ENCODE measurements at places on chromosomes 5 and 9. TPM values are rescaled to one million over a fixed set of nuclear protein-coding genes. Genes with fewer than 3 reads are reported as not detected.

NR5A1 gene
- total RNA-seq: not detected

CDK7 gene
- total RNA-seq: 24.9 TPM

C1QTNF2 gene
- total RNA-seq: 0.38 TPM

AQP7 gene
- total RNA-seq: not detected

LVRN gene
- total RNA-seq: 0.25 TPM

CWC27 gene
- total RNA-seq: 6.6 TPM

KCNT1 gene
- total RNA-seq: not detected

IFNA10 gene
- not detected for total RNA-seq

ZFP37 gene
- total RNA-seq: 1.4 TPM

SPATA31D1 gene
- not detected for total RNA-seq

DNA sequence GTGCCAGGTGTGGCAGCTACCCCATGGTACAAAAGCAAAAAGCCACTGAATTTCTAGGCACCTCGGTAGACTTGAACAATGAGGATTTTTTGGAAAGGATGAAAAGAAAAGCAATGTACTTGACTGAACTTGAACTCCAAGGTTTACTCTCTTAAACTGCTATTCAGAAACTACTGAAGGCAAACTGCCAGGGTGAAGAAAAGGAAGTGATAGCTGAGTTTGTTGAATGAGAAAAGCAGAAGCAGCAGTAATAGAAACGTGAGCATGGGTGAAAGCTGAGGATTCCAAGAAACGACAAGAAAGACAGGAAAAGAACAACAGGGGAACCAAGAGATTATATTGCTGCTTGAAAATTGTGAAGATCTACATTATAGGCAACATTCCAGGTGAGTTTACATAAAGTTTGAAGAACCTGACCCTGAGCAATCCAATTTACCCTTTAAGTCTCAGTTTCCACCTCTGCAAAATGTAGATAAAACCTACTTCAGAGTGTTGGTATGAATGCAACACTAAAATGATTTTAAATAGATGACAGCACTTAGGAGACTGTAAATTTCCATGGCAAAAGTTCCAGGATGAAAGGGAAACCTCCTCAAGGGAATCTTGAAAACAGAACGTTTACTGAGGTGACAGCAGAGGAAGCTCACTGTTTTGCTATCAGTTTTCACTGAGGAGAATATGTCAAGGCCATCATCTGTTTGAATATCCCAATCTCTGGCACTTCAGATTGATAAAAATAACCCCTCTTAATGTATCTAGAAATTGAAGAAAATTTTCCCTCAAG, 245.8 kb downstream of the SPATA31D1 start:
- DNase-seq: no peak

- no peak for DNase-seq
Measured at GRCh38 chr9:2856400-2856799, 12.5 kb upstream of the PUM3 start.

DNA sequence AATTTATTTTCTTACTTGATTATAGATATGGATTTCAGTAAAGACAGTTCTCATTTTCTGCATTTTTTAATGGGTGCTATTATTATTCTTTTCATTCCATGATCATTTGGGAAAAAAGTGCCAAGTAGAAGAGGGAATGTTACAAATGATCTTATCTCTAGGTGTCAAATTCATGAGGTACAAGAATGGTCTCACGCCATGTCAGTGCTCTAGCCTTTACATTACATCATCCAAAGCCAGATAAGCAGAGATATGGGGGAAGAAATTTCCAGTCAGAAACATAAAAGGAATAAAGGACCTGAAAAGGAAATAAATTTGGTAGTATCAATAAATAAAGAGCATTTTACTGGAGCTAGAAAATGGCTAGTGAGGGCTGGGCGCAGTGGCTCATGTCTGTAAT, 1544.2 kb upstream of the CDH6 start:
- DNase-seq: no peak

GRCh38 chr5:141969783-141970771, 1.2 kb downstream of the RNF14 start:
- DNase-seq: no peak

GRCh38 chr5:120818128-120818527, 354.0 kb downstream of the PRR16 start:
- no peak for DNase-seq

DNA sequence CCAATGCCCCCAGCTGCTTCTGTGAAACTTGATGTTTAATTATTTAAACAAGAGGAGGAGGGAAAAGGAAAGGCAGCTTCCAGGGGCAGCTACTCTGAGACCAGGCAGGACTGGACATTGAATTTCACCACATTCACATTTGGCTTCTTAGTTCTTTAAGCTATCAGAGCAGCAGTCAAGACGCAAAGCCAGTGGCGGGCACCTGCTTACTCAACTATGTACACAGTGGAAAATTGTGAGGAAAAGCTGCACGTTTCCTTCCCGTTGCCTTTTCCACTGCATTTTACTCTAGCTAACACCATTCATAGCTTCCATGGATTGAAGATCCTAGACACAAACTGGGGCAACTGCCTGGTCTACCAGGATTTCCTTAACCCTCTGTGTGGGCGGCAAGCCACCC, 200.3 kb downstream of the ERCC6L2 start:
- DNase-seq: no peak

- no peak for DNase-seq
Measured at GRCh38 chr9:86655147-86655546, 292.2 kb downstream of the GAS1 start.

- no peak for DNase-seq
Measured at GRCh38 chr5:59905188-59905587, 11.7 kb upstream of the PDE4D start.

DNA sequence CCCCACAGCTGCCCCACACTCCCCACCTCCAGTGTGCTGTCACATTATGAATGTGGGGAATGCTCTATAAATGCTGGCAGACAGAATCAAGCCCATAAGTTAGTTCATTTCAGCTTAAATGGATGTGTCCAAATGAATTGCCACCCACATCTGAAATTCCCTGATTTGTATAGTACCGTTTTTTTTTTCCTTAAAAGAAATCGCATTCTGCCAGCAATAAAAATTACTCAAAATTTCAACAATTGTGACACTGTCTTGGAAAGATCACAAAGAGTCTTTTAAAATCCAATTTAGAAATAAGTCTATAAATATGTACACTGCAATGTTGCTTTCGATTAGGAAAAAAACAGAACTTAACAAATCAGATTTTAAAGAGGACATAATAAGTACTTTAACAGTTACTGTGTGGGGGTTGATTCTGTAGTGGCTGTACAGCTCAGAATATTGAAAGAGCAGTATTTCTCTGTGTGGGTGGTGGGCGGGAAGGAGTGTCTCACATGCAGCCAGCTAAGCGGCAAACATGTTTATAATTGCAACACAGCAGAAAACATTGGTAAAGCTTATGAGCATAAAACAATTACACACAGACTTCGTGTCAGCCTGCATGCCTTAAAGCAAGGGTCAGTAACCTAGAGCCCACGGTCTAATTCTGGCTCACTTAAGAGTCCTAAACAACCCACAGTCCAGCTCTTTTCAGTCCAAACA, 24.9 kb upstream of the CSNK1G3 start:
- no peak for DNase-seq

GRCh38 chr5:74761241-74761640, 5.7 kb downstream of the GFM2 start:
- no peak for DNase-seq

GRCh38 chr9:131744171-131744719, 4.4 kb upstream of the RAPGEF1 start:
- no peak for DNase-seq

- DNase-seq: no peak
Measured at GRCh38 chr5:144416196-144416595, 245.5 kb downstream of the KCTD16 start.

DNA sequence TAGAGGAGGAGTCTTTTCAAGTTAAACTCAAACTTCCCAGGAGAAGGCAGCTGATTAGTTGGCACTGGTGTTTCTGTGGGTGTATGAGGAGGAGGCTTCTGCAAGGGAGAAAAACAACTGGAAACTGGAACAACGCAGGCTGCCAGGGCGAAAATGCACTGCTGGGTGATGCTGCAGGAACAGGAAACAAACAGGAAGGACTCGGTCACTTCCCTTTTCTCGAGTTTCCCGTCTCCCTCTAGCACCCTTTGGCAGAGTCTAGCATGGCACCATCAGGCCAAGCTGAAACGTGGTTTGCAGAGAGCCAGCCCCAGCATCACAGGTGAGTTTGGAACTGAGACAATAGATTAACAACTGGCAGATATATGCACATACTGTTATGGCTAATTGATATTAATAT, 77.5 kb upstream of the CAST start:
- peak; percentile 74 for DNase-seq

DNA sequence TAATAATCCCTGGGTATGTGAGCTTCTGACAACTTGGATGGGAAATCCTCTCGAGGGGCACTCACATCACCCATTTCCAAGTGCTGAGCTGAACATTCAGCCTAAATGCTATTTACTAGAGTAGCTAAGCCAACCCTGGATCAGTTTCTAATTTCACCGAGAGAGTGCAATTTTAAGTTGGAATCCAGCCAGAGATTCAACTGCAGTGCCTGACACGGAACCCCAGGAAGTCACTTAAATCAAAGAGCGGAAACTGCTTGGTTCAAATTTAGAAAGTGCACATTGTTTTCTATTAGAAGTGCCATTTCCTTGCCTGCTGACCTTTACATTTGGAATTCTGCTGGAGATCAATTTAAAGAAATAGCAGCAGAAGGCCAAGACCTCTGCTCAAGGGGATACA, 8.8 kb downstream of the SPRY4 start:
- peak; percentile 84 for DNase-seq

DNA sequence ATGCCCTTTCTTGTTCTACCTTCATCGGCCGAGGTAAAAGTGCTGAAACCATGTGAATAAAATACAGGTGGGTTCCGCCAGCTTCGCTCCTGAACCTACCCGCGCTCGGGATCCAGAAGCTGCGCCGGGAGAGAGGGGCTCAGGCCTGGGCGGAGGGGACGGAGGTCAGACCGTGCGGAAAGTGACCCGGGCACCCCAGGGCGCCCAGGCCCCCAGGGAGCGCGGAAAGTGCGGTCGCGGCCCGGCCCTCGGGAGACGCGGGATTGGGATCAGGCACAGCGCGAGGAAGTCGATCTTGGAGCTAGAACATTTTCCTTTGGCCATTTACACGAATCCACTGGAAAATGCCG, 329 bp downstream of the SYK start:
- no peak for DNase-seq

GRCh38 chr9:33202018-33202417, 34.9 kb upstream of the B4GALT1 start:
- DNase-seq: no peak

DNA sequence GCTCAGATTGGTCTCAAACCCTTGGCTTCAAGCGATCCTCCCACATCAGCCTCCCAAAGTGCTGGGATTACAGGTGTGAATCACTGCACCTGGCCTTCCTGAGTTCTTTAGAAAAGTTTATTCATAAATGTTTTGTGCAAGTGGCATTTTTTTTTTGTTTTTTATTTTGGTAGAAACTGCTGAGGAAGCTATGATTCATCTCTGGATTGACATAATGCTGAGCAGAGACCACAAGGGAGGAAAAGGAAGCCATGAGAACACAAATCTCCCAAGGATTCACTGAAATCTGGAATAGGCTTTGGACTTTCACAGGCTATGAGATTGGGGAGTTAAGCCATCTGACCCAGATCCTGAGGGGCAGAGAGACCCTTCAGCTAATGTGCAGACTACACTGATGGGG, 3.4 kb upstream of the SLC46A2 start:
- no peak for DNase-seq

- DNase-seq: no peak
Measured at GRCh38 chr5:38548064-38548759, 8.2 kb downstream of the LIFR start.

DNA sequence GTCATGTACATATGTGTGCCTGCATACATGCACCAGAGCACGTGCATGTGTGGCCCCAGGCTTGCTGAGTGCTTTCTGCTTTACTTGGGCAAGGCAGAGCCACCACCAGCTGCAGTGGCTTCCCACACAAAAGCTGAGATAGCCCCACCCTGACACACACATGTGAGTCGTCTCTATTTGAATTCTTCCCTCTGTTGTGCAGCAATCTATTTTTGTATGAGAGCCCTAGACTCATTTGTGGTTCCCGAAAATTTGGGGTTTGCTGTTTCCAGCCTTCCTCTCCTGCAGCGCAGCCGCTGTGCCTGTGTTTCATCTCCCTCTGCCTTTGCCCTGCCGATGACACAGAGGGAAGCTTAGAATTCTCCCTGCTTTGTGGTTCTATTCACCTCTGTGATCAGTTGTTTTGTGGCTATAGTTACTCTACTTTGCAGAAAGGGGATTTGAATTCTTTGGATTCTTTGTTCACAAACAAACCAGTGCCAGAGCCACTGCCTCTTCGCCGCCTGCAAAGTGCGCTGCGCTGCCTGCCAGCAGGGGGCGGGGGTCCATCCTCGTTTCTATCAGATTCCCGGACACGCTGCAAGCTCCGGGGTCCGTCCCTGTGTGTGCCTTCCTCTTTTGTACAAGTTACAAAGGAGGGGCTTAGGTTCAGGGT, 95.8 kb upstream of the DAP start:
- peak; percentile 33 for DNase-seq

DNA sequence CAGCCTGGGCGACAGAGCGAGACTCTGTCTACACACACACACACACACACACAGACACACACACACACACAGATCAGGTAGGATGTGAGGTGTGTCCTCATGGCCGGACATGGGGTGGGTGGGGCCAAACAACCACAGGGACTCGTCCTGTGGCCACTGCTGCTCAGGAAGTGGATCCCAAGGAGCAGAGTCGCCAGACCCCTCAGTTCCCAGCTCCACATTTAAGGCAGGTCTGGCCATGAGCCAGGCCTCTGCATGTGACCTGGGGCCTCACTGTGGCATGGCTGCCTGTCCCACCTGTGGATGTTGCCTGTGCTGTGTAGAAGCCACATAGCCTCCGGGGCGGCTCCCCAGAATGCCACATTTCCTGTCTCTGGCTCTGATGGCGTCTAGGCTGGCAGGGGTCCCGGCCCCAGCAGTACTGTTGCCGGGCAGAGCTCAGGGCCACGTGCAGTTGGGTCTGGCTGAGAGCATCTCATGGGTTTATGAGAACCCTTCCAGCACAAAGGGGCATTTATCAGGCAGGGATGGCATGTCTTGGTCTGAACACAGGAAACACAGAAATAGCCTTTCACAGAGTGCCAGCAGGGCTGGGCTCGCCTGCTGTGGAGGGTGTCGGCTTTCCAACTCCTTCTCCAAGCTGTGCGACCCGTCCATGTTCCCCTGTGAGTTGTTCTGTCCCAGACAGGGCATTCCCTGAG, 9.9 kb upstream of the NINJ1 start:
- no peak for DNase-seq

DNA sequence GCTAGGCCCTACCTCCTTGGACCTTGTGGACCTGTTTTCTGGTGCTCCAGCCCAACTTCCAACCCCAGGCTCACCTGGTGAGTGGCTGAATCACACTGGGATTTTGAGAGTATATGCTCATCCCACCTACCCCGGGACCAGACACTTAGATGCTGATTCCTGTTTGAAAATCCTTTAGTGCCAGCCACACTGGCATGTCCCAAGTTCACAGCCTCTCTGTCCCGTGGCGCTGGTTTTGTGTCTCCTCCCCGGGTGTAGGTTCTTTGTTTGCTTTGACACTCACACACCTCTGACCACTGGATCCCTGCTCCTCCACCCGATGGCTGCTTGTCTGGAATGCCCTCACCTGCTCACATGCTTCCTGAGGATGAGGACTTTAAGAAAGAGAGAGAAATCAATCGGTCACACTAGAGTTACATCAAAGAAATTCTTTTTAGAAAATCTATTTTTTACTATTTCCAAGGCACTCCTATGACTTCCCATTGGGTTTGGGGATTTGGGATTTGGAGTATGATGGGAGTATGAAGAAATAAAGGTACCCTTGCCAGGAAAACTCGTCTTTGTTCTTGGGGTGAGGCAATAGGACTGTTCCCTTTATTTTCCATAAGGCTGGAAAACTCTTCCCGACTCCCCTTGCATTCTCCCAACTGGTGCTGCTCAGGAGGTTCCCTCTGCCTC, 7.3 kb upstream of the SLC25A48 start:
- DNase-seq: no peak

- no peak for DNase-seq
Measured at GRCh38 chr5:1512541-1513291, 11.0 kb downstream of the LPCAT1 start.
